ENCODE measurements at places on chromosomes 16 and 17. TPM values are rescaled to one million over a fixed set of nuclear protein-coding genes. Genes with fewer than 3 reads are reported as not detected.

The TEX14 gene
- 0.13 TPM for total RNA-seq

The PHOSPHO1 gene
- not detected for total RNA-seq

The RCVRN gene
- total RNA-seq, result not detected

The RAB34 gene
- total RNA-seq, result 153 TPM

The CCDC182 gene
- not detected for total RNA-seq

GRCh38 chr17:17154981-17155380, 51.2 kb downstream of the PLD6 start:
- no peak for DNase-seq

- no peak for DNase-seq
These were observed 87.1 kb upstream of the PLCG2 start for GRCh38 chr16:81692021-81692420.

GRCh38 chr17:80614332-80615047, 69.9 kb downstream of the RPTOR start:
- no peak for DNase-seq

DNA sequence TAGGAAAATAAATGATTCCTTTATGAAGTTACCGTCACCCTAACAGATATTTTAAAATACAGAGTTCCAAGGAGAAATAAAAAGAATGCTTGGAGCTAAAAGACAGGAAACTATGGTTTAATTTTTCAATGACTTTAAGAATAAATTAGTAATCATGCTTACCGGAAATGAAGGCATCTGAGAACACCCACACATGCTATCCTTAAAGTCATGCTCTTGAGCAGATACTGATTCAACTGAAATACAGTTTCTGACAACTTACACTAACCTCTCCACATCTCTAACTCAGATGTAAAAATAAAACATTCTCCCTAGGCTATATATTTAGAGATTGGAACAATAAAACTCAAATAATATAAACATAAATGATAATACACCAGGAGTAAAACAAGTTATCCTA, 7.8 kb downstream of the PSMD12 start:
- no peak for DNase-seq

DNA sequence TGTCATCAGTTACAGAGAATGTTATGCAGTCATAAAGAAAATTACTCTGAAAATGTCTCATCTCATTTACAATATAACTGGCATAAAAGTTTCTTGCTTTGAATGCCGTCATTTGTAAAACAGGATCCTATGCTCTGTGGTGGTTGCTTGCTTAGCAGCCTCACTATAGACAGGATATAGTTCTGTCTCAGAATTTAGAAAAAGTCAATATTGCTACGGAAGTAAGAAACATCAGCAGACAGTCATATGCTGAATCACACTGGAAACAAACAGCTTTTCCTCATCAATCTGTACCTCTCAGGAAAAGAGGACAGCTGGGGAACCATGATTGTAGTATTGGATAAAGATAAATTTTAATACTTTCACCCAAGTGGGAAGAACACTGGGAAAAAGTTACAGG, 105.5 kb downstream of the MYO1D start:
- DNase-seq, result no peak

- no peak for DNase-seq
These were observed 35.1 kb downstream of the ZNF469 start for GRCh38 chr16:88417684-88418476.

- DNase-seq, result no peak
These were observed 45.8 kb upstream of the CIBAR2 start for GRCh38 chr16:85157813-85158742.

GRCh38 chr17:73874008-73874720, 229.9 kb upstream of the SDK2 start:
- DNase-seq, result no peak

DNA sequence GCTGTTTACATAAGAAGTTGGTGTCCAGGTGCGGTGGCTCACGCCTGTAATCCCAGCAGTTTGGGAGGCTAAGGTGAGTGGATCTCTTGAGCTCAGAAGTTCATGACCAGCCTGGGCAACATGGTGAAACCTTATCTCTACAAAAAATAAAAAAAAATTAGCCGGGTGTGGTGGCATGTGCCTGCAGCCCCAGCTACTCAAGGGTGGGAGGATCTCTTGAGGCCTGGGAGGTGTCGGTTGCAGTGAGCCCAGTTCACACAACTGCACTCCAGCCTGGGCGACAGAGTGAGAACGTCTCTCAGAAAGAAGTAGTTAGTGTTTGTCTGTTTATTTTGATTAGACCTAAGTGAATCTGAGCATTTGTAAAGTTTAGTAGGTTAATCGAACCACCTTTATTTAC, 12.8 kb downstream of the DDX19A start:
- no peak for DNase-seq

GRCh38 chr17:78715000-78715771, 66.9 kb downstream of the CYTH1 start:
- no peak for DNase-seq

DNA sequence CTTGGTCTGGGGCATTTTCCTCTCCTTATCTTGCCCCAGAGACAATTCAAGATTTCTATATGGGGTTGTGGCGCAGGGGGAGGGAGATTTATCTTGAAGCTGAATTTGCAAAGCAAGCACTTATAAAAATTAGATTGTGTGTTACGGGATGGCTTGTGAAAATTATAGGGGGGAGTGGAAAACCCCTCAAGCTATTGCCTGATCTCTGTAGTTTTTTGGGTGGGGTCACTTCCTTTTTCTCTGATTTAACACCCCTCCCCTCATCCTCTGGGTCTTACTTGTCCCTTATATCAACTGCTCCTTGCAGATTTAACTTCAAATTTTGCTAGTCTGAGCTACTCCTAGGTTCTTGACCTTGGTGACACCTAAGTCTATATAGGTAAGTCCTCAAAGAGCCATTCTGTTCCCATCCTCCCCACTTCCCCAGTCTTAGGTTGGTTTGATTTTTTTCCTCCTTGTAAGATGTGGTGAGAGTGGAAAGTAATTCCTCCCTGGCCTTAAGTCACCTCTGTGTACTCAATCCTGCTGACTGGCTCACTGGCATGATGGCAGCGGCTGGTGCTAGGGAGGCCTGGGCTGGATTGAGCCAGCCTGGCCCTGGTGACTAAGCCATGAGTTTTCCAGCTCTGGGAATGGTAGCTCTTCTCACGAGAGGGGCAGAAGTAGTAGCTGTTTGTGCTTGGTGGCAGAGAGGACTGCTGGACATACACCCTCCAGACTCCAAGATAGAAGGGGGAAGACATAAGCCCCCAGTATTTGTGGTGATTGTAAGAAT, 2.3 kb downstream of the ARL4D start:
- peak; percentile 88 for DNase-seq

GRCh38 chr17:81552244-81553017, at the start of gene FAAP100:
Gene FAAP100, minus strand, starts transcription at chr17:81552353. Its CDS starts 23 bp downstream, at chr17:81552330.
- DNase-seq, result peak; percentile 94

GRCh38 chr17:78710607-78711006, 71.5 kb downstream of the CYTH1 start:
- DNase-seq, result no peak

- DNase-seq, result no peak
These were observed 329 bp downstream of the SMARCD2 start for GRCh38 chr17:63842173-63842539.

DNA sequence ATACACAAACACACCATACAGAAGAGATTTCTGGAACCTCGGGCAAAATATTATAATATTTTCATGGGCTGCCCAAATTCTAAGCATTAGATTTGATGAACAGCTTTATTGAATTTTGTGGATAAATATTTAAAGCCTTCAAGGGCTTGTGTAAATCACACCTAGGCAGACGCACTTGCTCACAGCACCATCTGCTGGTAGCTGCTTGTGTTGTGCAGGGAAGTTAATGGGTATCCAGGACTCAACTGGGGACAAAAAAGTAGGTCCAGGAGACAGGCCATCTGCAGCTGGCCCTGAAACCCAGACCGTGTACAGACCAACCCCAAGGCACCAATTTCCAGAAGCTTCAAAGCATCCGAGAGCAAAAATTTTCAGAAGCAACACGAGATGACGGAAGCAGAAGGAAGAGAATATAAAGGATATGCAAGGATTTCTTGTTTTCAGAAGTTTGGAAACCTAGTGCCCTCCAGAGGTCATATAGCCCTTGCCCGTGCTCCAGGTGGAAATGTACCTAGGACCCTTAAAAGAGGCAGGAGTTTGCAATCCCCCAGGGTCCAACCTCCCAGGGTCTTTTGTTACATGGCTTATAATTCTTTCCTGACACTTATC, 140.0 kb downstream of the CHD9NB start:
- no peak for DNase-seq

DNA sequence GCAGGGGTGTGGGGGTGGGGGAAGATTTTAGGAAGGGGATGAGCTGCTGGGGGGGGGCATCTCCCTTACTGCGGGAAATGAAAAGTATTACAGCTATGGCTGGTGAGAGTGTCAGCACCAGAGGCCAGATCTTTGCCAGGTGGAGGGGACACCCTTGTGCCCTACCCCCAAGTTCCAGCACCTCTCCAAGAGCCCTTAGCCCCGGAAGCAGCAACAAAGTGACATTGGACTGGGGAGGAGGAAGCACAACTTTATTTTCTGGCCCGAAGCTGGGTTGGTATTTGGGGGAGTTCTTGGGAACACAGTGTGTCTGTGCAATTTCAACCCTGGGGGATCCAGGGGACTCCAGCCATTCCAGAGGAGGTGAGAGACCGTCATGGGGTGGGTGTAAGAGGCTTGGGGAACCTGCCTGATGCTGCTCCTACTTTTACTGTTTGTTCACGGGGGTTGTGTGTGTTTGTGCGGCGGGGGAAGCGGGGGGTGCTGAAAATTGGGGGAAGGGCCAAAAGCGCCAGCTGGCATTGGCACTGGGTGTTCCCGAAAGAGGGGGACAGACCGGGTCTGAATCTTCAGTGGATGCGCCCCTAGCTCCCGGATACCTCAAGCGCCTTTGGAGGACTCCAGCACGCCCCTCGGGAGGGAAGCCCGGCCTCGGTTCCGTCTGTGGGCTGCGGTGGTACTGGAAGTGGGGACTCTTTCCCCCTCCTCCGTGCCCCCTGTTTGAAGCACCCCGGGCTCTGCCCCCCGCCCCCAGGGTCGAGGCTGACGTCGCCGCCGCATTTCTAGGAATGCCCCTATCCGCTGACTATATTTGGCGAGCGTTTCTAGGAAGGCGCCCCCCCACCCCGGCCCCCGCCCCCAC, 230.3 kb downstream of the MRTFB start:
- no peak for DNase-seq

GRCh38 chr17:72732893-72733618, 359.4 kb downstream of the SLC39A11 start:
- DNase-seq, result no peak

- no peak for DNase-seq
These were observed 27.7 kb upstream of the CORO6 start for GRCh38 chr17:29650396-29650795.

GRCh38 chr17:8490256-8491023, 54.8 kb downstream of the NDEL1 start:
- no peak for DNase-seq

GRCh38 chr16:89485701-89486246, 4.6 kb downstream of the ANKRD11 start:
- DNase-seq, result no peak

DNA sequence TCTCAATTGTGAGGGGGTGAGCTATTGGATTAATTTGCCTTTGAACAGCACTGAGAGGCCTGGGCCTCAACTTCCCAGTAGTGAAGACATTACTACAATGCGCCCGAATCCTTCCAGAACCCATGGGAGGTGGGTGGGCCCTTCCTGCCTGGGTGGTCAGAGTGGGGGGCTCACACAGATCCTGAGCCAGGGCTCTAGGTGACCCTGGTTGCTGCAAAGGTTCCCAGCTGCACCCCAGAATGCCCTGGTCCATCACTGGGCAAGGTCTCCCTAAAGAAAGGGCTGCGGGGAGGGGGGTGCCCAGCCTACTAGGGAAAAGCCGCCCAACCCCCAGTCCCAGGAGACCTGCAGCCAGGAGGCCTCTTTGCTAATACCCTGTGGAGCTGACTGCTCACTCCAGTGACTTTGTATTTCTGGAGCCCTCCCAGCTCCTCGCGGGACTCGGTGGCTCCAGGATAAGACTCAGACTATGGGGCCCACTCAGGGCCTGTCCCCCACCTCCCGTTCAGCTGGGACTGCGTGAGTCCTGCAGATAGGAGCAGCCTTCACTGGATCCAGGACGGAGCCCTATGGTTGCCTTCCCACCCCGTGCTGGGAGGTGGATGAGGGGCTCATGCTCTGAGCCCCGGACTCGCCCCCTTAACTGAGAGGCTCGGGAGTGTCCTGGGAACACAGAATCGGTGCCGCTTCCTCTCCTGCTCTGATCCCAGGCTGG, 40.2 kb downstream of the SLC7A5 start:
- no peak for DNase-seq

DNA sequence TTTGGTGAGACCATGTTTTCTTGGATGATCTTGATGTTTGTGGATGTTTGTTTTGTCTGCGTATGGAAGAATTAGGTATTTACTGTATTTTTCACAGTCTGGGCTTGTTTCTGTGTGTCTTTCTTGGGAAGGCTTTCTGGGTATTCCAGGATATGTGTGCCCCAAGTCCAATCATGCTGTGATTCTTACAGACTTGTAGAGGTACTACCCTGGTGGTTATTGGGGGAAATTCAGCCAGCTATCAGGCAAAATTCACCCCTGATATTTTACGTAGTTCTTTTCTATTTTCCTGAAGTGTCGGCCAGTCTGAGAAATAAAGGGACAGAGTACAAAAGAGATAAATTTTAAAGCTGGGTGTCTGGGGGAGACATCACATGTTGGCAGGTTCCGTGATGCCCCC, 33.4 kb upstream of the ARL4D start:
- no peak for DNase-seq

- peak; percentile 73 for DNase-seq
These were observed 172.8 kb upstream of the WSCD1 start for GRCh38 chr17:5897275-5897911.

DNA sequence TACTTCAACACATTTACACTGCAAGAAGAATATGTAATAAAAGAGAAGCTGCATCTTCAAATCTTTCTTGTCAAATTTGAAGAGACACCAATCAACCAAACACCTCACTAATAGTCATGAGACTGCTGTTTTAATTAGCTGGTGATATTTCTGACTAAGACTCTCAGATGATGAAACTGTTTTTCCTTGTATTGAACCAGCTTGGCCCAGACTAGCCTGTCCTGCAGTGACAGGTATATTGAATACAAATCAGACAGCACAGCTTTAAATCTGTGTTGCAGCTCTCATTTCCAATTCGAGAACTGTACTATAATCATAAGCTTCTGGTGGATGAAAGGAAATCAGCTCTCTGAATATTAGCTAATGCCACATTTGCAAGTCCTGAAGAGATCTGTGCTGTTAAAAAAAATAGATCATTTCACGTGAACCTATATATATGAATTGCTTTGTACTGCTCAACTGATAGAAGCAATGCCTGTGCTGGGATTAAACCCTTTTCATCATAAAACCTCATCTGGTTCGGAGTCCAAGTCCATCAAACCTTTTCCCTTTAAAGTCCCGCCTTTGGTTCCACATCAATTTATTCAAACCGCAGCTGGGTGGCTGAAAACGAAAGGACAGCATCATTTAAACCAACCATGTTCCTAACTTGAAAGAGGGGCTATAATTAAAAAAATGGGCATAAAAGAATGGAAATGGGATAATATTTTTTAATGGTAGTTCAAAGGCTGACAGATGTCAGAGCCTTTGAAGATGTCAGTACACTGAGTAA, 306.2 kb downstream of the CEP112 start:
- no peak for DNase-seq
